ENCODE measurements at places on chromosomes 5 and 9.

GRCh38 chr5:88895681-88896501 is 12.9 kb upstream of the MEF2C start:
- no peak for DNase-seq

GRCh38 chr5:88816195-88816594 is 66.8 kb downstream of the MEF2C start:
- DNase-seq: no peak

- no peak for DNase-seq
Measured at GRCh38 chr5:119379942-119380547, 24.2 kb downstream of the TNFAIP8 start.

DNA sequence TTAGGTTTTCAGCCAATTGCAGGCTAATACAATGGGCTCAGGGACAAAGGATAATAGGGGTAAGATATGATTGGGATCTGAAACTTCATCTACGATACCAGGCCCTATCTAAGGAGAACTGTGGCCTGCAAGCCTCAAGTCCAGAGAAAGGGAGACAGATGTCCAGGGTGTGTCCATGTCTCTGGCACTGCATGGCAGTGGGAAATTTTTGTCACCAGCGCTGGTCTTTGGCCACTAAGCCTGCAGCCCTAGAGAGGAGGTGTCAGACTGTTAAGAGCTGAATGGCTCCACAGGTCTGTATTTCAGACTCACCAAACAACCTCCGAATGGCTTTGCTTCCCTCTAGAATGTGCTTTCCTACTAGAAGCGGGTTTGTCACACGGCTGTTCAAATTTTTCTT is 6.6 kb upstream of the CNOT6 start:
- no peak for DNase-seq
